ENCODE measurements at places on chromosomes 7 and 10. TPM values are rescaled to one million over a fixed set of nuclear protein-coding genes. Genes with fewer than 3 reads are reported as not detected.

Gene NYAP1
- 1.8 TPM for polyA plus RNA-seq

Gene UNC5B
- polyA plus RNA-seq: 45.3 TPM

Gene CLEC2L
- 1.5 TPM for polyA plus RNA-seq

Gene PNLIPRP3
- polyA plus RNA-seq: not detected

Gene PNLIP
- not detected for polyA plus RNA-seq

Gene VCL
- polyA plus RNA-seq: 124 TPM

Gene ELOVL3
- polyA plus RNA-seq: 2.5 TPM

Gene ELMO1
- polyA plus RNA-seq: 9.2 TPM

Gene DKK1
- 49.1 TPM for polyA plus RNA-seq

Gene PODXL
- polyA plus RNA-seq: 692 TPM

Gene NEUROG3
- not detected for polyA plus RNA-seq

Gene TBL2
- 39.3 TPM for polyA plus RNA-seq

Gene EBF3
- 1.2 TPM for polyA plus RNA-seq

Gene TMEM229A
- 0.08 TPM for polyA plus RNA-seq

Gene NUTM2E
- polyA plus RNA-seq: 0.34 TPM

Gene CALML5
- not detected for polyA plus RNA-seq

Gene APBB1IP
- 1.3 TPM for polyA plus RNA-seq

GRCh38 chr7:69177941-69178494, 420.3 kb upstream of the AUTS2 start:
- DNase-seq: no peak

GRCh38 chr7:158751751-158752150, 47.1 kb upstream of the NCAPG2 start:
- no peak for DNase-seq

GRCh38 chr10:110420401-110421193, 77.1 kb upstream of the DUSP5 start:
- DNase-seq: no peak

- no peak for DNase-seq
These were observed 139.0 kb upstream of the GPR26 start for GRCh38 chr10:123527151-123527550.

GRCh38 chr7:80584778-80585177, 53.7 kb upstream of the CD36 start:
- no peak for DNase-seq

DNA sequence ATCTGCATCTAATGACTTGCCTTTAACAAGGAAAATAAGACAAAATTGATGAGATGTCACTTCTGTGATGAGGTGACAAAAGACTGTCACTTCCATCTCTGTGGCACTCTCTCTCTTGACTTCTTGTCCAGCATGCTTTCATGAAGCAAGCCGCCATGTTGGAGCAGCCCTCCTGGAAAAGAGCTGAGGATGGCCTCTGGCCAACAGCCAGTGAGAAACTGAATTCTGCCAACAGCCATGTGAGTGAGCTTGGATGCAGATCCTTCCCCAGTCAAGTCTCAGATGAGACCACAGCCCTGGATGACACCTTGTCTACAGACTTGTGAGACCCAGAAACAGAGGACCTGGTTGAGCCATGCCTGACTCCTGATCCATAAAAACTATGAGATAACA, 412.6 kb upstream of the SHH start:
- no peak for DNase-seq

GRCh38 chr7:103474956-103475355, 28.9 kb upstream of the SLC26A5 start:
- DNase-seq: no peak

GRCh38 chr7:50648076-50648475, 82.9 kb upstream of the DDC start:
- DNase-seq: no peak

GRCh38 chr10:77138541-77138940, 499.1 kb downstream of the KCNMA1 start:
- DNase-seq: no peak

DNA sequence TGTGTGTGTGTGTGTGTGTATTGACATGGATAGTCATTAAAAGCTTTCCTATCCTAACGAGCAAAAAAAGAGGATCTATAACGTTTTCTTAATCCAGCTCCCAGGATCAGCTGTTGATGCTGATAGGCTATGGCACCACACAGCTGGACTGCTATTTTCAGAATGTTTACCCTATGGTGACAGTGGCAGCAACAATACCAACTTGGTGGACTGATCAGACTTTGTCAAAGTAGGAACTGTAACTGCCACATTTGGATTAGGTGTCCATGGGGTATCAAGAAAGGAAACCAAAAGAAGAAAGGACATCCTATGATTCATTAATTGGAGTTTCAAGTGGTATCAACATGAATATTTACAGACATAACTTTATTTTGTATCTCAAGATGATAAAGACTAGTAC, 2.7 kb upstream of the CLEC5A start:
- no peak for DNase-seq

DNA sequence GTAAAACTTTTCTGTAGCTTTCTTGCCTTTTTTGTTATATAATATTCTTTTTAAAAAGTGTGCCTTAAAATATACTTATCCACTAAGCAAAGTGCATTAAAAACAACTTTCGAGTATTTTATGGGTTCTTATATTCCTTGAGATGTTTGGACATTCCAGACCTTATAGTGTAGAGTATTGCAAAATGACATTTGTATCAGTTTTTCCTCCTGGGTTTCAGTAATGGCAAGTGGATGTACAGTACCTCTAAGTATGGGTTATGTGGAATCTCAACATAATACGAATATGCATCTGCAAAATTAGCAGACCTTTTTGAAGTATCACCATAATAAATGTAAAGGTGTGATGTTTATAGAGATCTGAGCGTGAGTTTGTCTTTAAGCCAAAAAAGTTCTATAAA, 2.7 kb downstream of the CDK13 start:
- no peak for DNase-seq

DNA sequence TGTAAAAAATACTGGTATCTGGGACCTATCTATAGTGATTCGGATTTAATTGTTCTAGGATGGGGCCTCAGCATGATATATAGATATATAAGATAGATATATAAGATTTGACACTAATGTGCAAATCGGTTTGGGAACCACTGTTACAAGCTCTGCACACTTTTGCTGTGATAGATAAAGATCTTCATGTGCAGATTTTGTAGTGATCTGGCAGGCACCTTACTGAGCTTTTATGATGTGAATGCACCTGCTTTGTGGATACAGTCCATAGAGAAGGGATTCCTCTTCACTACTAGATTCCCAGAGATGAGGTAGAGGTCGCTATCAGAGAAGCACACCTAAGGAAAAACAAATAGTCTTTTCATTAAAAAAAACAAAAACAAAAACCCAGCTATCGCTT, 33.3 kb upstream of the PCGF5 start:
- no peak for DNase-seq

DNA sequence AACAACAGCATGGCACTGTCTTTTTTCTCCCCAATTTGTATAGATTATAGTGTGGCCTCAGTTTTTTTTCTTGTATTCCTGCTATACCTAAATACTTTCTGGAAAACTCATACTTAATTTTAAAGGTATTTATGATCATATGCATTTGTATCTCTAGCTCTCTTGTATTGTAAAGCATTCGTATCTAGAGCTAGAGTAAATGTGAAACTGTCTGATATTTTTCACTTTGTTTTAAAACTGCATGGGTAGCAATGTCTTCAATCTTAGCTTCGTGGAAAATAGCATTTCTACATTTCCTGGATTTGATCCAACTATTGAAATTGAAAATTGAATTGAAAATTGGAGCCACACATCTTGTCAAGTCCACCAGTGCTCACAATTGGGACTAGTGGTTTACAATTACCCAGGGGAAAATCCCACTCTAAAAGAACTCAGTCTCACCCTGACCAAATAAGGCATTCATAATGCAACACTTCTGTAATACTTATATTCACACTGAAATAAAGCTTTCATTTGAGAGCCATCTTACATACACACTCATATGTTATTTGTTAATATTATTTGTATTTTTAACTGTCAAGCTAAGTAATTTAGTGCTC, 51.3 kb upstream of the KLF6 start:
- no peak for DNase-seq

- DNase-seq: no peak
These were observed 15.3 kb upstream of the RSU1 start for GRCh38 chr10:16832351-16833080.

GRCh38 chr10:5151076-5151475, 33.9 kb downstream of the AKR1C8 start:
- no peak for DNase-seq

- no peak for DNase-seq
These were observed 343.0 kb upstream of the PCDH15 start for GRCh38 chr10:55144001-55144400.

DNA sequence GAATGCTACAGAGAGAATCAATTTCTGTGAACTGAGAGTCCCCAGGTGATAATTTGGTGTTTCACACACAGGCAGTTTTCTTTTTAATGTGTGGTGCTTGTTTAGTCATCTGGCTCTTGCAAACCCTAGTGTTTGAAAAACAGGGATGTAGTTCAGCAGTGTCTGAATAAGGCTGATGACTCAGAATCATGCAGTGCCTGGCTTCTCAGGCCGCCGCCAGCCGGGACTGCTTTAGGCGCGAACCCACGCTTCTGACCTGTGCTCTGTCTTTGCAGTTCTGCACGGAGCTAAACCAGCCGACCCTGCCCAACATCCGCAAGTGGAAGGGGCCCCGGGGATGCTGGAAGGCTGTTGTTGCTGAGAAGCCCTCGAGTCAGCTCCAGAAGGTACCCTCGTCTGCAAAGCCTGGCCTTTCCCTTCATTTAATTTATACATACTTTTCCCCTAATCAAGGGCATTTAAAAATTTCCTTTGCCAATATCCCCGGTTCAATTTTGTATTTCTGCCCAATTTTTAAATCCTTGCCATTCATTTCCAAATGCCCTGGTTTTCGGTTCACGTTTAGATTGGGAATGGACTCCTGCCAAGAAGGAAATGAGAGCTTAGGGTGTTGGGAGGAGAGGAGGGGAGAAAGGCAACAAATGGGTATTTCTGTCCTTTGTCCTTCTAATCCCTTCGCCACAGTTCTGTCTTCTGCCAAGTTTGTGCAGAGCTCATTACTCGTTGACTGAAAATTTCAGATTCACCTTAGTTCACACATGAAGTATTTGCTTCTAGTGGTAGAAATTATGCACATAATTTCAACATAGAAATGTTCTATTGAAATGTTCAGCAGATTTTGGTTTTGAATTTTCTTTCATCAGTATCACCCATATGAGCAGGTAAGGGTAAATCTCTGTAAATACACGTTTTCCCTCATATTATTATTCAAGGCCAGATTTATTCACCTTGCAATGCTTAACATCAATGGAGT, 108.5 kb upstream of the ANLN start:
- DNase-seq: no peak

- DNase-seq: no peak
These were observed 28.8 kb downstream of the CYP17A1 start for GRCh38 chr10:102808380-102808779.

GRCh38 chr7:27389496-27389895, 146.9 kb downstream of the EVX1 start:
- no peak for DNase-seq

DNA sequence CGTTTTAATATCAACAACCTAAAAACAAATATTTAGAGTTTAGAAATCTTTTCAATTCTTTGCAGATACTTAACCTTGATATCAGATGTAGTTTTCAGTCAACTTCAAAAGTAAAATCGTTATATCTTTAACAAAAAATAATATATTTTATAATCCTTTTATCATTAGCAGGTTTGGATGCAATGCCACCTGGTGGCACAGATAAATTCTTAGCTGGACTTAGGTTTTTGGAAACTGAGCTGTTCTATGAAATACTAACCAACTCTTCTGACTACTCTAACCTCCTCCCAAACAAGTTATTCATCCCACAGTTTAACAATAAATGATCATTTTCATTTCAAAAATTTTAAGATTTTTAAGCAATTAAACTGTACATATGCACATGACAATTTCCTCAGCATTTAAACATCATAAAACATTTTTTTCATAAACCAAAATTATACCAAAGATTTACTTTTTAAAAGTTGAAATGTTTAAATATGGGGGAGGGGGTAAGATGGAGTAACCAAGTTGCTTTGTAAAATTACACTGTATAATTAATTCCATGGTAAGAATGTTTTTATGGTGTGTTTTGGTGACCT, 56.9 kb downstream of the HIBADH start:
- DNase-seq: peak; percentile 9

DNA sequence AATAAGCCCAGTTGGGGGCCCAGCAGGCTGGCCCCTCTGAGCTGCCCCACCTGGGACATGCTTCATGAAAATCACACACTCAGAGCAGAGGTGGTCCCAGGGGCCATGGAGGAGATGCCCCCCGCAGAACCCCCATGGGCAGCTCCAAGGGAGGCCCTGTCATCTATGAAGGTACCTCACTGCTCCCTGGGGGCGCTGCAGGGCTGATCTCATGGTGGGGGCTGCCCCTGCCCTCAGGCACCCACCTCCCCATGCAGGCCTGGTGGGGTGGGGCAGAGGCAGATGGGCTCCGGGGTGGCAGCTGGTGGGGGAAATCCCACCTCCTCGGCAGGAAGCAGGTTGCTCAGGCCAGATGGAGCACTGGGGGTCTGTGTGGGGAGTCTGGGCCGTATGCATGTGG, 60.5 kb downstream of the YKT6 start:
- no peak for DNase-seq

DNA sequence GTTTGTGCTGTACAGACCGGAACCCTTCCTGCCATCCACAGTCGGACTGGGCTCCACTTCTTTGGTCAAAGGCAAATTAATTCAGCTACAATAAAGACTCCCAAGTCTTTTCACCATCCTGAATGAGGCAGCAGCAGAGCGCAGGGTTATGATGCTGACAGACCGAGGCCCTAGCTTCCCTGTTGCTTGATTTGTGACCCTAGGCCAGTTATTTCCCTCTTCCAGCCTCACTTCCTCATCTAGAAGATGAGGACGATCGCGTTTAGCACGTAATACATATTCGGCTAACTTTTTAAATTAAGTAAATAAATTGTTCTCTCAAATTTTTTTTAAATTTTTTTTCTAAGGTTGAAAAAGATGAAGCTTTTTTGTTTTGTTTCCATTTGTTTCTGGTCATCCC, 18.1 kb downstream of the ADRB1 start:
- no peak for DNase-seq

DNA sequence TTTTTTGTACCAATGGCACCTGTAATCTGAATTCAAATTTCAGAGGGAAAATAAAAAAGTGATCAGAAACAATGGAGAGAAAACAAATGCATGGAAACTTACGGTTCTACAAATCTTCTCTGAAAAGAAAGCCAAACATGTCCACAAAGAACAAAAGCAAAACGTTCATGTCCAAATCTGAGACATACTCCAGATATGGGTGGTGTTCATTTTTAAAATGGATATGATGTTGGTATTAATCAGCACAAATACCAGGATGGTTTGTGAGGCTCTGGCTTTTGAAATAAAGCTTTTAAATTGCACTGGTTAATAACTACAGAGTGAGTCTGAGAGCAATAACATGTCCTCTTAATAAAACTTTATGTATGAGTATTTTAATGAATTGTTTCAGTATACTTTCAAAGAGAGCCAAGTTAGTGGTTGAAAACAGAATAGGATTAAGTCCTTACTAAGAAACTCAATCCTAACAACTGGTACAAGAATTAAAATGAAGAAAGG, 366.4 kb downstream of the INHBA start:
- no peak for DNase-seq

DNA sequence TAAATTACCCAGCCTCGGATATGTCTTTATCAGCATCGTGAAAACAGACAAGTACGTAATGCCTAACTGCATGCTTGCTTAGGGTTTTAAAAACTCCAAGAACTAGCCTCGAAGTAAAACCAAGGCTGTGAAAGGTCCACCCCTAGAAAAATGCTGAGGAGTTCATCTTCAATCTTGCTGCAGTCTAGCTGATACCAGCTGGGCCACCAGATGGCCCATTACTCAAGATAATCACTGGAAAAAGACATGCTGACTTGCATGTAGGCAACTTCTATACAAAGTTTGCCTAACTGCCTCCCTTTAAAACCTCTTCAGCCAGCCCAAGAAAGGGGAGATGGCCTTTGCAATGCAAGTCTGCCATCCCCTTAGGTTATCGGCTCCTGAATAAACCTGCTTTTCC, 614.1 kb downstream of the GALNT17 start:
- no peak for DNase-seq

Measured in left renal cortex interstitium (tissue), 4 donors.